ENCODE measurements at places on chromosomes 3 and 15.
A peak's percentile ranks its signal among the peaks of the same experiment; 100 is the strongest.

DNA sequence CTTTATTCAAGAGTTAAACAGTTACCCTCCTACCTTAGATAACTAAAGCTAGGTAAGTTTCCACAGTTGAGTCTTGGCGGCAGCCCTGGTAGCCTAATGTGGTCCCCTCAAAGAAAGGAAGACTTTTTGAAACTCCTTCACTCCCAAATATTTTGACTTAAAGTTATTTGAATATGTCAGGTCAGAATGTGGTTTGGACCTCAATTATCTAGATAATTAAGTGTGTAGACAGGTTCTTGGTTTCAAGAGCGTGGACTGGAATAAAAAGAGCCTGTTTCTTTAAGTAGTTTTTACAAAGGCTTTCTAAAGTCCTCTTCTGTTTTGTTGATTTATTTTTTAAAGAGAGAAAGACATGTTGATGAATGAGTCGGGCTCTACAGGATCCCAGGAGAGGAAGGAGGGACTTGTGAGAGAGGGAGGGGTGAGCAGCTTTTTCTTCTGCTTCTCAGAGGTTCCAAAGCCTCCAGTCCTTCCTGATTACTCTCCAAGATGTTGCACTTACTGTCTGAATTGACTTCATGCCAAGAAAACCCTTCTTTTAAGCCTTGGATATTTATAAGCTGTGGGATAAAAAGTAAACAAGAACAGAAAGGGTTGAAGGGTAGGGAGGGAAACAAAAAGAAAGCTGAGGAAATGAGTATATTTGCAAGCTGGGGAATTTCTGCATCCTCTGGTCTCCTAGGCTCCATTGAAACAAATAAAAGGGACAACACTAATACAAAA lies 457.4 kb downstream of the IGSF11 start:
- no peak for DNase-seq

GRCh38 chr15:91152896-91153581 lies 53.0 kb downstream of the SV2B start:
- no peak for DNase-seq

GRCh38 chr15:70436428-70436827 lies 326.9 kb downstream of the UACA start:
- DNase-seq: no peak

DNA sequence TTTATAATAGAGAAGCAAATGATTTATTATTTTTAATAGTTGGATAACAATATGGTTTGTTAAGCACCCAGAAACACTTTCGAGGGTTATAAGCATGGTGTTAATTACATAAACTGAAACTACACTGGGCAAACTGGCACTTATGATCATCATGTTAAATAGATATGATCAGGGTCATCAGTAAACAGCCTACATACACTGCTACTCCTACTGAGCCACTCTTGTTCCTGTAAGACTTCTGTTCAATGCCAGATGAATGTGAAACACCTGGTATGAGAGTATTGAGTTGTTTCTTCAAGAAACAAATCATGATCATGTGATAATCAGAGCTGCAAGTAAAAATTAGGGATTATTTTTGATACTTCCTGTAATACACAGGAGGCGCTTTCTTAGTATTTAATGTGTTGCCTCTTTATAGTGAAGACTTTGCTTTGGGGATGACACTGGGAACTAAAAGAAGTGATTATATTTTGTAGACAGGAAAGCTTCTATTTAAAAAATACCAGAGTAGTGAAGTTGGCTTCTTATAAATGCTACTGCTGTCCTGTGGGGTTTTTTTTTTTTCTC lies 32.3 kb upstream of the UTS2B start:
- DNase-seq: no peak

DNA sequence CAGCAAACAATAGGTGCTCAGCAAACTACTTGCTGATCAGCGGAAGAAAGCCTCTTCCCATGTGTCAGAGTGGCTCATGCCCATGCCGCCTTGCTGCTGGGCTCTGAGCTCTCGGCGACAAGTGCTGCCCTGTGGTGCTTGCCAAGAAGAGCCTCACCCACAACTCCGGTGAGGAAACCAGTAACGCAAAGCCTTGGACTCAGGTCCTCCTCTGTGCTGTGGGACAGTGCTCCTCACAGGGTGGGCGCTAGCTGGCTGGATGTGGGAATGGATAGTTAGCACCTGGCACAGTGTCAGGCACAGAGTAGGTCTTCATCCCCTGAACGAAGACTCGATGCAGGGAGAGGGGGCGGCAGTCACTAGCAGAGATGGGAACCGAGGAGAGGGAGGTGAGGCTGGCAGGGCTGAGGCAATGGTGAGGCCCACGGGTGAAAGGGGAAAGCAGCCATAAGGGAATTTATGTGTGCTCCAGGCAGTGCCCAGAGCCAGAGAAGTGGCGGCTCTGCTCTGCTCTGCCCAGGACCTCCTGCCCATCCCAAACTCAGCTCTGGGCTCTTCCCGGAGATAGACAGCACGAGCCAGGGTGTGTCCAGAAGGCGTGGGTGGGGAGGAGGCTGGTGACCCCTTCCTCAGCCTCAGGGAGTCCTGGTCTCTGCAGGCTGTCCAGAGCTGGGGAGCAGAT lies 55.7 kb downstream of the IQSEC1 start:
- no peak for DNase-seq

GRCh38 chr15:64095795-64096667 lies at the start of gene SNX1:
SNX1 (plus strand) TSS chr15:64095982; CDS start chr15:64096014, 32 bp downstream.
- peak; percentile 92 for DNase-seq

DNA sequence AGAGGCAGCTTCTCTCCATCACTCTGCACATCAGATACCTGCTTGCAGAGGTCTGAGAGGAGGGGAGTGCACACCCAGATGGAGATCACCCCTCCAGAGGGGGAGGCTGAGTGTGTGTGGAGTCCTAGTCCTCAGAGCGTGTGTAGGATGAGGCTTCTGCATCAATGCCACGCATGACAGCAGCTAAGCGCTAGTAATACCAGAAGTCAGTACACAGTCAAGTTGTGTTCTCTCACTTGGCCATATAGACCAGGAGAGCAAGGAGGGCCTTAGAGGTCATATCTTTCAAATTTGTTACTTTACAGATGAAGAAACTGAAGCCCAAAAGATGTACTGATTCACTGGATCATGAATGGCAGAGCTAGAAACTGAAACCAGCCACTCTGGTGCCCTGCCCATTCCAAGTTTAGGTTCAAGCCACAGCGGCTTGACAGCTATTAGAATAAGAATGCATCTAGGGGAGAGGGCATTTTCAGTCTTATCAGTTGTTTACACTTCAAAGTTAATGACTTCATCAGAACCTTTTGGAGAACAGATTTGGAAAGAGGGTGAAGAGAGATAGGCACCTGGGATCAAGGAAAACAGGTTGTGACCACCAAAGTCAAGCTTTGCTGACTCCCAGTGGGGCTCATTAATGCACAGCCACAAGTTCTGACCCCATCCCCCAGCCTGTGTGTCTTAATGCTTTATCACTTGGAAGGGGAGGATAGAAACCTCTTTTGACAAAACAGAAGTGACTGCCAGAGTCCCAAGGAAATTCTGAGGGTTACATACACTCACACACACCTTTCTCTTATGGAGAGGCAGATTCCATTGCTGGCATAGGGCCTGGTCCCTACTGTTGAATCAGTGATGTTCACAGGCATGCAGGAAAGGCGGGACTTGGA lies 310.3 kb downstream of the CHST2 start:
- no peak for DNase-seq

- DNase-seq: no peak
These were observed 25.5 kb upstream of the PCOLCE2 start for GRCh38 chr3:142914286-142914811.

DNA sequence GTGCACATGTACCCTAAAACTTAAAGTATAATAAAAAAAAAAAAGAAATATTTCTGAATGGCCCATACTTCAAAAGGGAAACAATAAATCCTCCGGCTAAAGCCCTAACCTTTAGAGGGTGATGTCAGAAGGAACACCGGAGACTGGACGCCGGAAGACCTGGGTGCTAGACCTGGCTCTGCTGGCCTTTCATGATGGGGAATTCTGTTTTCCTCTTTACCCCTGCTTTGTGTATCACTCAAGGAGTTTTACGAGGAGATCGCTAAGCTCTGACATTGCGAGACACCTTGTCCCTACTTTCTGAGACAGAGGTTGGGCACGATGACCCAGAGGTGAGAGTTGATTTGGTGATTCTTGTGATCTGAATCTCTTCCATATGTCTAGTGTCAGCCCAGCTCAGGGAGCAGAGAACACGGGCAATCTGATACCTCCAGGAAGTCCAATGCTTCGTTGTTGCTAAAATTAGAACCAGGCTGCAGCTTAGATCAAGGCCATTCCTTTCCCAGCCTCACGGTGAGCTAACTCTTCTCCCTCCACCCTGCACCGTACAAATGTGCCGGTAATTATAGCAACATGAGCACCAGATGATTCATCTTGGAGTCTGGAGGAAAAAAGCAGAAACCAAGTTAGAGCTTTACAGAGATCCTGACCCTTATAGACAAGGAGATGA lies 42.0 kb upstream of the CFAP161 start:
- DNase-seq: peak; percentile 61

- DNase-seq: no peak
These were observed 7.3 kb downstream of the CCDC33 start for GRCh38 chr15:74243431-74243830.

DNA sequence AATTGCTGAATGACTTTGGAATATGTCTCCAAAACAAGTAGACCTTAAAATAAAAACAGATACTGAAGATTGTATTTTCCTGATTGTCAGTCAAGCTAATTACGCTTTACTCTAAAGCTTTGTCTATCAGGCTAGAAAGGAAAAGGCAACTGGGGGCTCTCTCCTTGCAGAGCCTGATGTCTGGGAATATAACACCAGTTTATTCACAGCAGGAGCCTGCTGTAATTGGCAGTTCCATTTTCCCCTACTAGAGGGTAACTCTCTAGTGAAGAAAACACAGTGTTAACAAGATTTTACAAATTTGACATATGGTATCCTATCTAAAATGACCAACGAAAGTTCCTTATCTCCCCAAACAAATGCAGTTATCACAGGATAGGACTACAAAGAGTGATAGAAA lies 158.8 kb downstream of the PDZRN3 start:
- no peak for DNase-seq

GRCh38 chr3:59699648-59700320 lies 650.0 kb upstream of the CFAP20DC start:
- no peak for DNase-seq

DNA sequence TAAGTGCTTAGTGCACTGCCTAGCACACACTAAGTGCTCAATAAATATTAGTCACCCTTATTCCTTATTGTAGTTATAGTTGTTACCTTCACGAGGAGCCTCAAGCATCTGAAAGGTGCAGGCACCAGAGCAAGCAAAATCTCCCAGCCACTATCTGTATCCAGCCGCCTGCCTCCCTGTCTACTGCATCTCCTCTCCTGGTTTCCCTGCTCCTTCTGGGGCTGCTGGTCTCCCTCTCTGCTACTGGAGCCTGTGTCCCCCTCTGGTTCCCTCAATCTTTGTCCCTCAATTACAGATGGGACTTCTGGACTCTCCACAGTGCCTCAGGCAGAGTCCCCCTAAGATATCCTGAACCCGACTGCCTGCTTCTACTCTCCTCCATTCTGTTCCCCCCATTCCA lies 18.8 kb downstream of the MYL3 start:
- DNase-seq: no peak

DNA sequence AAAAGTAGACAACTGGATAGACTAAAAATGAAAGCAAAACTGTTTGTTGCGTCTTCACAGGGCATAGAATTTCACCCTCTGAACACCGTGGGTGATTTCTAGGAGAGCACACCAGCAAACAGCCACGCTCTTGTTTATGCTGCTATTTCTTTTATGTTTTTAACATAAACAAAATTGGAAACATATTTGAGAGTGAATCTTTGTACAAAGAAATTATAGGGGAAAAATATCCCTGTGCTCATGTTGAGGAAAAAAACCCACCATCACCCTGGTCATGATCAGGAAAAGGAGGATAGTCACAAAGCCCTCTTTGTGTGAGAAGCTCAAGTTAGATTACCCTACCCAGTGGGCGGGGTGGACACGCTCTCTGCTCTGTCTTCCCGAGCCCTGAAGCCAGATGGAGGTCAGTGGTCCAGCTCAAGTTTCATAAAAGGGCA lies 313.3 kb downstream of the SATB1 start:
- DNase-seq: peak; percentile 70

DNA sequence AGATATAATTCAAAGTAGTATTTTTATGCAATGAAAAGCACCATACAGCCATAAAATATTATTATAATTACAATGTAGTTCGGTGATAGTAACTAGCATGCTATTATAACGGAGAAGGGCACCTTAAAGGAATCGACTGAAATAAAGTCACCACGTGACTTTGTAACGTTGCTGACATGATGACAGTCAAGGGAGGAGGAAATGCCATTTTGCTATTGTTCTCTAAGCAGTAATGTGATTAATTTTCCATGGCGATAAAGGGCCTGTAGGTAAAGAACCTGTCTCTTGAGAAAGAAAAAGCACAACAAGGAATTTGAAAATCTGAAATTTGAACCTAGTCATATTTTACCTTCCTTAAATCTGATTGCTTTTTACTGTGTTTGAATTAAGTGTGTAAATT lies 526.2 kb downstream of the ROBO2 start:
- no peak for DNase-seq

GRCh38 chr3:161695811-161696210 lies 199.2 kb downstream of the OTOL1 start:
- DNase-seq: no peak

Measured in SW480 (cell line).